HS-5 (cell line): ENCODE measurements at places on chromosomes 16 and 17.

DNA sequence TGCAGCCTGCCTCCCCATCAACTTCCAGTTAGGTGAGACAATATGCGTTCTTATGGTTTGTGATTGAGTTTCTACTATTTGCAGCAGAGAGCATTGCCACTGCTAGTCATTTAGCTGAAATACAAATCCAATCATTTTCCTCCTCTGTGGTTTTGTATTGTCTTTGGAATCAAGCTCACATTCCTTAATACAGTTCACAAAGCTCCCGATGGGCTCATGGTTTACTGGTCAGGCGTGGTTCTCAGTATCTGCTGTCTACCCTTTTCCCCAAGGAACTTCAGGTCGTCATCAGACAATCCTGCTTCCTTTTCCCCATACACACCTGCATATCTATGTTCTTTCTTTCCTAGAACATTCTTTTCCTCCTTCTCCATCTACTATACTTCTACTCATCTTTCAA, 69.6 kb upstream of the GAS7 start:
- no peak for DNase-seq

GRCh38 chr17:79951361-79952264, 84.1 kb downstream of the TBC1D16 start:
- no peak for DNase-seq

GRCh38 chr17:71830866-71831265, 290.0 kb upstream of the SOX9 start:
- DNase-seq = no peak

DNA sequence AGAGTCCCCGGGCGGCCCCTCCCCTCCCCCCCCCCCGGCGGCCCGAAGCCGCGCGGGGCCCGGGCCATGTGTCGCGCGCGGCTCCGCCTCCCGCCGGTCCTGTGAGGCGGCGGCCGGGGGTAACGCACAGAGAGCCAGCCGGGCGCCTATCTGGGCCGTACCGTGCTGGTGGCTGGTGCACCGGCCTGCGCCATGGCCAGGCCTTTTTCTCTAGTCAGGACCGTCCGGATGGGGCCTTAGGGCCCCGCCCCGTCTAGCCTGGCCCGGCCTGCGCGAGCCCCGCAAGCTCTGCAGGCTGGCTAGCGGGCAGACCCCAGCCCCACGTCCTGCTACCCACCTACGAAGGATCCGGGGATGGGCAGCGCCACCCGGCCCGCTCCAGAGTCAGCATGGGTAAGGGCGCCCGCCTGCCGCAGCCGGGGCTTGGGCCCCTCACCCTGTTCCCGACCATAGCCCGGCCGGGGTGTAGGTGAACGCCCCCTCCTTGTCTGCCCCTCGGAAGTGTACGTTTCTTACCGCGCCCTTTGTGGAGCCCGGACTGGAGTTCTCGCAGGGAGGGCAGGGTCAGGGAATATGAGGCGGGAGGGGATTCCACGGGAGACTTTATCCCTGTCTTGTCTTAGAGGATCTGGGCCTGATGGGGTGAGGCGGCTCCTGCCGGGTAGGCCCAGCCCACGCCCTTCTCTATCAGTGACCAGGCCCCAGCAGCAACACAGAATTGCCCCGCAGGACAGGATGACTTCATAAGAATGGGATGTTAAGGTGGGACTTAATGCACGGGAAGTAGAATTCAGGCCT, at the start of gene CENPT:
TSS of gene CENPT (minus strand) at position 630 of the 798 bp plus-strand sequence. CDS start 13,834 bp downstream, outside the sequence.
- no peak for DNase-seq

- DNase-seq = no peak
Observed at GRCh38 chr17:7014995-7015958, 2.9 kb downstream of the RNASEK start.

GRCh38 chr16:3264137-3265036, 8.0 kb upstream of the MEFV start:
- peak; percentile 81 for DNase-seq
